ENCODE measurements at places on chromosomes 16 and 17. TPM values are rescaled to one million over a fixed set of nuclear protein-coding genes. Genes with fewer than 3 reads are reported as not detected.

GLYR1 gene
- total RNA-seq = 76.7 TPM

HS3ST3B1 gene
- 8.1 TPM for total RNA-seq

TBC1D3B gene
- total RNA-seq = 4.6 TPM

ZFHX3 gene
- total RNA-seq = 0.22 TPM

SAMD14 gene
- 0.31 TPM for total RNA-seq

HSPB9 gene
- not detected for total RNA-seq

- no peak for DNase-seq
These were observed 80.1 kb downstream of the VAT1L start for GRCh38 chr16:77868478-77868877.

- DNase-seq = no peak
These were observed 8.6 kb downstream of the ABCA3 start for GRCh38 chr16:2331931-2332267.

DNA sequence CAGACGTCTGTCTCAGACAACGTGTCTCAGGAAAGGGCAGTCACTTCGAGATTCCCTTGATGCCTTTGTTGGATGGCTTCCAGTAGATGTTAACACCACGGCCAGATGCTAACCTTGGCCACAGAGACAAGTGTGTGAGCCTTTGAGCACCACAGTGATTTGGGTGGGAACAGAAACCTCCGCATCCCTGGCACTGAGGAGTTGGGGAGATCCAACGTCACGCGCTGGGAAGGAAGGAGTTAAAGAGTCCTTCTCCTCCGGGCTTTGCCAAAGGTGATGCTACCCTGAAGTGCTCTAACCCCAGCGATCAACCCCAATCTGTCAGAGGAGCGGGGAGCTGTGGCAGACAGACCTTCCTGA, 3.0 kb upstream of the ABR start:
- DNase-seq = no peak

DNA sequence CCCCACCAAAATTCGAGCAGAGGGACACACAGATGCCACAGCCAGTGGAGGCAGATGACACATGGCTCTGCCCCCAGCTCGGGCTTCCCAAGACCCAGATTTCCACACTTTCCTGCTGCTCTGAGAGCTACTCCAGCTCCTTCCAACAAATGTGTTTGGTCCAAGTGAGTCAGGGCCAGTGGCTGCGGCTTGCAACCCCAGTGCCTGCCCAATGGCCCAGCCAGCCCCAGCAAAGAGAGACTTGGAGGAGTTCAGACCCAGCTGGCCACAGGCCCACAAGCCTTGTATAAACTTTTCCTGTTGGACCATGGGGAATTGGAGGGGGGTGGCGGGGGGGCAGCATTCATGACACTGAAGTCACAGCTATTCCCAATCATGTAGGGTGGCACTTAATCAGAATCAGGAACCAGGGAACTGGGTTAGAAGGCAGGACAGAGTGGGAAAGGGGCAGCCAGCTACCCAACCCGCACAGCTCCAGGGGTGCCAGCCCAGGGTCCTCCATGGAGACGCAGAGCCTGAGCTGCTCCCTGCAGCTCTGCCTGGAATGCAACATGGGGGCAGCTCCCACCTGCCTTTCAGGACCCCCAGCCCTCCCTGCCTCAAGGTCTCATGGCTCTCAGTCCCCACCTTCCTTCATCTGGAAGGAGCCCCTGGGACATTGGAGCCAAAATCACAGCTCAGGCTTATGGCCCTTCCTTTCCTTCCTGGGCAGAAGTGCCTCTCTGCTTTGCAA, 17.5 kb upstream of the C16orf78 start:
- no peak for DNase-seq

DNA sequence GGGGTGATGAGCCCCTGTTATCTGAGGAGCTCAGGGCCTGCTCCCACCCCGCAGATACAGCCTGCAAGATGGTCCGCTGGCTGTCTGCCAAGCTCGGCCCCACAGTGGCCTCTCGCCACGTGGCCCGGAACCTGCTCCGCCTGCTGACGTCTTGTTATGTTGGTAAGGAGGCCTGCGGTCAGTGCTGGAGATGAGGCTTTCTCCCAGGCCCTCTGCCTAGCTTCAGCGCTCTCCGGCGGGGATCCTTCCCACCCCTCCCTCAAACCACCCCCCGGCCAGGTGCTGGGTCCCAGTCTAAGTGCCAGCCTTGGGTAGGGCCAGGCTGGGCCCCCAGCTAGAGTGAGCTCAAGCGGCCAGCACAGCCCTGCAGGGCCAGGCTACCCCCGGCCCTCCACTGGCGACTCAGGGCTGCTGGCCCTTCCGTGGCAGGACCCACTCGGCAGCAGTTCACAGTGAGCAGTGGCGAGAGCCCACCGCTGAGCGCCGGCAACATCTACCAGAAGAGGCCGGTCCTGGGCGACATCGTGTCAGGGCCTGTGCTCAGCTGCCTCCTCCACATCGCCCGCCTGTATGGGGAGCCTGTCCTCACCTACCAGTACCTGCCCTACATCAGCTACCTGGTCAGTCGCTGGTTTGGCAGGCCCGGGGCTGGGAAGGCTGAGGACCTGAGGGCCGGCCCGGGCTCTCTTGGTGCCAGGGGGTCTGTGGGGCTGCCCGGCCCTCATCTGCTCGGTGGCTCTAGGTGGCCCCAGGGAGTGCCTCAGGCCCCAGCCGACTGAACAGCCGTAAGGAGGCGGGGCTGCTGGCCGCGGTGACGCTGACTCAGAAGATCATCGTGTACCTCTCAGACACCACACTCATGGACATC, 6.1 kb downstream of the WDR81 start:
- no peak for DNase-seq

DNA sequence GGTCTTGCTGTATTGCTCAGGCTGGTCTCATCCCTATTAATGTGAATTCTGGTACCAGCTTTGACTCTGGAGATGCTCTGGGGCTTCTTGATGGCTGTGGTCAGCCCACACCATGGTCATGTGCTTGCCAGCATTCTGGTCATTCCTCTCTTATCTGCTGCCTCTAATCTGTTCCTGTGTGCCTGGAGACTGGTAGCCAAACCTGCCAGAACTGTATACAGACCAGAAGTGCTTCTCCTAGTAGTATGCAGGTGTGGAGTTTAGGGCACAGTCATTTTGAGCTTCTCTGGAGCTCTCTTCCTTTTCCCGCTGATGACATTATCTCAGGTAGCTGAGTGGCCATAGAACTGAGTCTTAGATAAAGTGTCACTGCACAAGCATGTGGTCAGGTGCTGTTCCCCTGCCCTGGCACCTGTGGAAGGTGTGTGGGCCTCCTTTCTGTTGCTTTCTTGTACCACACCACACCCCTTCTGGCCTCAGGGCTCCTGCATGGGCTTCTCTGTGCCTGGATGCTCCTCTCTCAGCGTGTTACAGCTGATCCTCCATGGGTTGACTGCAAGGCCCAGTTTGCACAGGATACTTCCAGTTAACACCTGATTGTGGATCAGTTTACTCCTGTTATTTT, 162.7 kb downstream of the SPECC1 start:
- DNase-seq = no peak

GRCh38 chr17:62901544-62901943, 64.5 kb upstream of the TANC2 start:
- DNase-seq = no peak

DNA sequence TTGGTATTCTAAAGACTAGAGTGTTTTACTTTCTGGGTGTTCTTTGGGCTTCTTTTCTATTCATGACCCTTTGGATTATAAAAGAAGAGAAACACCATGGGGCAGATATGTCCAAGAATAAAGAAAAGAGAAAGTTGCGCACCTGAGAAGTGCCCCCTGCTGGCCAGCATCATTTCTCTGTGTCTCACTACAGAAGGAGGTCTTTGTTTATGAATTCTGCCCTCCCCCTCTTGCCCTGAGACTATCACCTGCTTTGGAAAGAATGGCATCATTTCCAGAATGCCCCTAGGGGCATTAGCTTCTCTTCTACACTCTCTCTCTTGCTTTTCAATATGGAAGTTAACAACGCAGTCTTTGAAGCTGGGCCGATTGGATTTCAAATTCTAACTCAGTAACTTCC, 45.0 kb downstream of the CDH13 start:
- no peak for DNase-seq

GRCh38 chr16:54886078-54886477, 44.6 kb upstream of the IRX5 start:
- DNase-seq = no peak

GRCh38 chr17:80423536-80424225, 8.7 kb downstream of the ENDOV start:
- DNase-seq = no peak

DNA sequence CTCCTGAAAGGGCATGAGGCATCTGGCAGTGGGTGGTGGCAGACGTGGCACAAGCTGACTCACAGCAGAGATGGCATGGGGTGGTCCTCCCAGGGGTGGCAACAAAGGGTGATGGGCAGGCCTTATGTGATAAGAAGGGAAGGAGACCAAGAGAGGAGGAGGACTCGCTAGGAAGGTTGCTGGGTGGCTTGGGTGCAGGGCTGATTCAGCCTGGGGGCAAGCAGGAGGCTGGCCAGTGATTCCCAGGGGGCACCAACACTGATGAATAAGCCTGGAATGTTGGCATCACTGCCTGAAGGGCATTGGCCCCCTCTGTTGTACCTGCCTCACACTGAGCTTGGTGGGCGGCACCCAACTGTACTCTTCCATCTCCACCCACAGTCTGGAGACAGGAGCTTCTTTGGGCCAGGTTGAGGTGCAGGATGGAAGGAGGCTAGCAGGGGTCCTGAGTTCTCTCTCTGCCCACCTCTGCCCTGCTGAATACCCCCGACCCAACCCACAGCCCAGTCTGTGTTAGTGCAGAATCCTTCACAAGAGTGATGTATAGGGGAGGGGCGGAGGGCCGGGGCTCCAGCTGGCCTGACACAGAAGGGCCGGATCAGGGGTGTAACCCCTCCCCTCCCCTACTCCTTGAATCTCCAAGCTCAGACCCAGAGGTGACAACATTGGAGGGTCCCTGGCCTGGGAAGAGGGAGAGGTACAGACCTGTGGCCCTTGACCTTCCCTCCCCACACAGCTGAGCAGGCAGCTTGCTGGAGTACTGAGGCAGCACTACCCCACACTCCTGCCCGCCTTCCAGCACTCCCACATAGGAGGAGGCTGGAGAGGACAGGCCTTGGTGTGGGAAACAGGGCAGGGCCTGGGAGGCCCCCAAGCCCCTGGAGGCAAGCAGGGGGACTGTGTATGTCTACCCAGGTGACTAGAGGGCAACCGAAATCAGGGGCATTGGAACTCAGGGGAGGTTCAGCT, 2.6 kb downstream of the STAC2 start:
- no peak for DNase-seq

DNA sequence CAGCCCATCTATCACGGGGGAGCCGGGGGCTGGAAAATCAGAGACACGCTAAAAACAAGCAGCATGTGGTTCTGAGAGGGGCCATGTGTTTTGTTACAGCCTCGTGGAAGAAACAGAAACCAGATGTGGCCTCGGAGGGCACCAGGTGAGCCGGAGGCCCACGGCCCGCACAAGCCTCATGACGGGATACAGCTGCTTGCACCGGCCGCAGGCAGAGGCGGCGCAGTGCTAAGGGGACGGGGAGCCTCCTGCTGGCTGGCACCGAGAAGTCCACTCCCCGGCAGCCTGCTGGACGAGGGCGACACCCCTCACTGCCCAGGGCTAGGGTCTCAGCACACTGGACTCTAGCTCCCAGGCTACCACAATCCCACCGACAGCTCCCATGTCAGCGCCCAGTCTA, 19.2 kb downstream of the NDUFAF8 start:
- no peak for DNase-seq

- DNase-seq = peak; percentile 25
These were observed 14.9 kb upstream of the CBFB start for GRCh38 chr16:67013823-67014633.

GRCh38 chr17:81648013-81648706, 8.2 kb downstream of the PDE6G start:
- no peak for DNase-seq

GRCh38 chr17:48541036-48541576, 3.8 kb downstream of the HOXB2 start:
- no peak for DNase-seq

DNA sequence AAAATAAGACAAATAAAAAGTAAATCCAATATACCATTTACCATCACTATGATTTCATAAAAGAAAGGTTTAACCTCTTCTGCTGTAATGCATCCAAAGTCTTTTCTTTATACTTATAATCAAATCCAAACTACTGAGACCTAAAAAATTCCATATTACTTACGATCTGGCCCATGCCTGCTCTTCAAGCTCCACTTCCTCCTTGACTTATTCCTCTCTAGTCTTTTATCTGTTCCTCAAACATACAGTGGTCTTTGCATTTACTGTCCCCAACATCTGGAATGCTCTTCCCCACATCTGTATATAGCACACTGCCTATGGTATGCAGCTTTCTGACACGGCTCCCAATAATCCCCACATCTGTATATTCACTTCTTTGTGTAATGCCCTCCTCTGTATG, 33.8 kb downstream of the PCTP start:
- no peak for DNase-seq

- no peak for DNase-seq
These were observed 11.0 kb upstream of the TACO1 start for GRCh38 chr17:63589646-63590045.

GRCh38 chr17:43014020-43014648, 7.5 kb downstream of the IFI35 start:
- no peak for DNase-seq

GRCh38 chr17:8941520-8941919, 24.0 kb downstream of the PIK3R5 start:
- DNase-seq = peak; percentile 47

GRCh38 chr17:78822552-78822951, 18.1 kb downstream of the USP36 start:
- no peak for DNase-seq

DNA sequence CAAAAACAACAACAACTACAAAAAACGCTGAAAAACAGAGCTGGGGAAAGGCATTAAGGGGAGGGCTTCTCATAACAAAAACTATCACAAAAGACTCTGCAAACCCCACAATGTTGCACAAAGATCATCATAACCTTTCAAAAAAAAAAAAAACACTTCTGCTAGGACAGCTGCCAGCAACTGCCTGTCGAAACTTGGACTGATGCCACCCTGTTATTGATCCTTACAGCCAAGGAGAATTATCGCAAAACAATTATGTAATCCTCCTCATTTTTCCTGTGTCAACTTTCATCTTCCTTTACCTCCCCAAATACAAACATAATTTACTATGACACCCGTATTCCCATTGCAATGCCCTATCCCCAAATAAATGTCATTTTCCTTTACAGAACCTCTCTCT, 9.3 kb downstream of the CCDC40 start:
- no peak for DNase-seq

DNA sequence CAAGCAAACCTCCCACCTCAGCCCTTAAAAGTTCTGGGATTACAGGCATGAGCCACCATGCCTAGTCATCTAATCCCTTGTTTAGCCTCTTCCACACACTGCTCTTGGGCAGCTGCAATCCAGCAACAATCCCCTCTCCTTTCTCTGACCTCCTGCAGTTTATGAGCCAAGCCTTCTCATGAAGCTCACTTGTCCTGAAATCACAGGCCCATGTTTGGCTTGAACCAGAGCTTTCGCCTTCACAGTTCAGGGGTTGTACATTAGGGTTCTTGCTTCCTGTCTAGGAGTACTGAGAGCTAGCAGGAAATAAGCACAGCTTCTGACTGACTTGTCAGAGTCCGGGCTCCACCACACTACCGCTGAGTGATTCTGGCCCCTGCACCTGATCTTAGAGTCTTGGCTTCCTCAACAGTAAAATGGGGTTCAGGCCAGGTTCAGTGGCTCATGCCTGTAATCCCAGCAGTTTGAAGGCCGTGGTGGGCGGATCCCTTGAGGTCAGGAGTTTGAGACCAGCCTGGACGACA, 16.3 kb downstream of the ERAL1 start:
- DNase-seq = peak; percentile 21
